ENCODE measurements at places on chromosomes 5 and 9. TPM values are rescaled to one million over a fixed set of nuclear protein-coding genes. Genes with fewer than 3 reads are reported as not detected.
A peak's percentile ranks its signal among the peaks of the same experiment; 100 is the strongest.

GRCh38 chr5:93588352-93589151, 5.5 kb downstream of the NR2F1 start:
- H3K27me3 ChIP-seq, result no peaks in the 10 kb centered on the region
- H3K4me3 ChIP-seq, result peak overlapping the region; percentile 99
- H3K36me3 ChIP-seq, result peaks cover 46% of the 10 kb centered on the region
- peaks cover 21% of the 10 kb centered on the region for H3K4me1 ChIP-seq
- H3K27ac ChIP-seq, result peak overlapping the region; percentile 99

DNA sequence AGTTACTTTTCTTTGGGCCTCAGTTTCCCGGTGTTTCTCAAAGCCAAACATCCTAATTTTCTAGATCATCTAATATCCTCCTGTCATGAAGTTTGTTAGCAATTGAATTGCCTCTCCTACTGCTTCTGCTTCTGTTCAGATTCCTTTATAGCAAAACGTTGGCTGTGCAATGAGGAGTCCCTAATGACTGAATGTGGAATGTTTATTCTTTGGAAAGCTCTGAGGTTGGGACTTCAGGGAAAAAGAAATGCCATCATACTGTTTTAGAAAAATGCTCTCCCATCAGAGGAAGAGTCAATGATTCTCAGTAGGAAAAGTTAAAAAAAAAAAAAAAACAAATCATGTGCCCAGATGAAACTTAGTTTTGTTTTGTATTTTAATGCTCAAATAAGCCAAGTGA, 268.7 kb upstream of the PAPPA start:
- no peak overlapping the region for H3K4me3 ChIP-seq
- H3K27ac ChIP-seq, result no peak overlapping the region
- H3K36me3 ChIP-seq, result no peaks in the 10 kb centered on the region
- H3K27me3 ChIP-seq, result no peaks in the 10 kb centered on the region
- peak; percentile 7 for DNase-seq

The WDR70 gene
- total RNA-seq, result 33.1 TPM

GRCh38 chr9:16682273-16682672, 188.2 kb downstream of the BNC2 start:
- H3K4me1 ChIP-seq, result peaks cover 7% of the 10 kb centered on the region
- H3K4me3 ChIP-seq, result no peak overlapping the region
- H3K27me3 ChIP-seq, result no peaks in the 10 kb centered on the region
- H3K27ac ChIP-seq, result no peak overlapping the region
- DNase-seq, result no peak
- H3K36me3 ChIP-seq, result peaks cover 7% of the 10 kb centered on the region

The PCDHB3 gene
- under 0.01 TPM for total RNA-seq

DNA sequence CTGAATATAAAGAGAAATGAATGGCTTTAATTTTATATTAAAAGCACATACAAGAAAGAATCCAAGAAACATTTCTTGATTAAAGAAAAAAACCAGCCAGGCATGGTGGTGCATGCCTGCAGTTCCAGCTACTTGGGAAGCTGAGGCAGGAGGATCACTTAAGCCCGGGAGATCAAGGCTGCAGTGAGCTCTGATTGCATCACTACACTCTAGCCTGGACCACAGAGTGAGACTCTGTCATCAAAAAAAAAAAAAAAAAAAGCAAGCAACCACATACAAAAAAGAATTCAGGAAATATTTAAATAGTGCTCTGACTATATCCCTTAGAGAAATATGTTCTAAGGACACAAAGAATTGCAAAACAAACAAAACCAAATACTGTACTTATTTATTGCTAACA, 2.5 kb upstream of the PLAC8L1 start:
- H3K36me3 ChIP-seq, result peaks cover 8% of the 10 kb centered on the region
- H3K4me1 ChIP-seq, result no peaks in the 10 kb centered on the region
- no peaks in the 10 kb centered on the region for H3K27me3 ChIP-seq

The ABLIM3 gene
- 33.3 TPM for total RNA-seq

DNA sequence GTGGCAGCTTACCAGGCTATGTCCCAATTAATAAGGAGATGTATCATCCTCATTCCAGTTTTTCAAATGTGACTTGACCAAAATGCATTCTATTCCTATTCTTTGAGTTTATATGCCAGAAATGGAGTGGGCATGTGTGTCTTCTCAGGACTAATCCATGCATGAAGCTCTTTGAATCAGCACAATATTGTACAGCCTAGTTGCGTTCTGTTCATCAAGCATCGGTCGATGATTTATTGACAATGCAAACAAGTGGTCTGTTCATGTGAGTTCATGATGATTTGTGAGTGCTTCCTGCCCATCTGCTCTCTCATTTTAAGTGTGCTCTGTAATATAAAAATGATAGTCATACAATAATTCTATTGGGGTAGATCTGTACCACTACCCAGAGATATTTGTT, 48.3 kb downstream of the PALM2AKAP2 start:
- no peak overlapping the region for H3K27ac ChIP-seq
- no peak for DNase-seq
- peaks cover 5% of the 10 kb centered on the region for H3K4me1 ChIP-seq
- H3K4me3 ChIP-seq, result no peak overlapping the region
- H3K36me3 ChIP-seq, result no peaks in the 10 kb centered on the region

The CHD1 gene
- 33.7 TPM for total RNA-seq

The DND1 gene
- under 0.01 TPM for total RNA-seq

The SPEF2 gene
- 2.3 TPM for total RNA-seq

Data from IMR-90 (cell line).